ENCODE measurements at places on chromosomes 11 and 22. TPM values are rescaled to one million over a fixed set of nuclear protein-coding genes. Genes with fewer than 3 reads are reported as not detected.
A peak's percentile ranks its signal among the peaks of the same experiment; 100 is the strongest.

- DNase-seq = no peak
Measured at GRCh38 chr11:15233371-15234165, 118.8 kb downstream of the INSC start.

GRCh38 chr11:80280737-80281136, 839.9 kb upstream of the TENM4 start:
- no peak for DNase-seq

GRCh38 chr11:35349897-35350296, 69.5 kb downstream of the SLC1A2 start:
- no peak for DNase-seq

TESMIN gene
- total RNA-seq = 2.6 TPM

SYT8 gene
- not detected for total RNA-seq

DNA sequence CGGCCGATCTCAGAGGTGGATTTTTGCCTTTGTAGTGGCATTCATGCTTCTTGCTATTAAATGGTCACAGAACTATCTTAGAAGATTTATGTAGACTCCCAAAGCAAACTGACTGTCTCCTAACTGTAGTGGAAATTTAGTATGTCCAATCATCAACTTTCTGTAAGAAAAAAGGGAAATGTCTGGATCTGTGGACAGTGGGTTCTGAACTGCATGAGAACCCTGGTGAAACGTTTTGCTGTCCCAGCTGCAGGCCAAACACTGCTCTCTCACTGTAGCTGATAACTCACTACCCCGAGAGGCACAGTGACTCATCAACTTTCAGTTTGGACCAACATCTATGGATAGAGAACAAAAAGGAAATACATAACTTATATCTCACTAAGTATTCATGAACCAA, 387.1 kb downstream of the SOX6 start:
- DNase-seq = peak; percentile 91

POU2AF3 gene
- total RNA-seq = not detected

DNA sequence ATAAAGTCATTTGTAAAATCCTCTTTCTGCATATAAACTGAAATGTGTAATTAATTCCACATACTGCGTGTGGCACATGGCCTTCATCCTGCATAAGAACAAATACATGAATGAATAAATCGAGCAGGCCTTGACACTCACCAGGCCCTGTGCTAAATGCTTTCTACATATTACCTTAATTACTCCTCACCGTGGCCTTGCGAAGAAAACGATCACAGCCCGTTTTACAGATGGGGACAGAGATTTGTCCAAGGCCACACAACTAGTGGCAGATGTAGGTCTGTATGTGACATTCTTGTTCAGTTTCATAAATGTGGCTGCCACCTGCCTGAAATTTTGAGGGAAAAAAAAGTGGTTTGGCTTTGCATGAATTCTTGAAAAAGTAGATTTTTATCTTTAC, 5.8 kb upstream of the CCND1 start:
- no peak for DNase-seq

SLC22A12 gene
- not detected for total RNA-seq

GLB1L3 gene
- total RNA-seq = not detected

RIBC2 gene
- 0.97 TPM for total RNA-seq

DNA sequence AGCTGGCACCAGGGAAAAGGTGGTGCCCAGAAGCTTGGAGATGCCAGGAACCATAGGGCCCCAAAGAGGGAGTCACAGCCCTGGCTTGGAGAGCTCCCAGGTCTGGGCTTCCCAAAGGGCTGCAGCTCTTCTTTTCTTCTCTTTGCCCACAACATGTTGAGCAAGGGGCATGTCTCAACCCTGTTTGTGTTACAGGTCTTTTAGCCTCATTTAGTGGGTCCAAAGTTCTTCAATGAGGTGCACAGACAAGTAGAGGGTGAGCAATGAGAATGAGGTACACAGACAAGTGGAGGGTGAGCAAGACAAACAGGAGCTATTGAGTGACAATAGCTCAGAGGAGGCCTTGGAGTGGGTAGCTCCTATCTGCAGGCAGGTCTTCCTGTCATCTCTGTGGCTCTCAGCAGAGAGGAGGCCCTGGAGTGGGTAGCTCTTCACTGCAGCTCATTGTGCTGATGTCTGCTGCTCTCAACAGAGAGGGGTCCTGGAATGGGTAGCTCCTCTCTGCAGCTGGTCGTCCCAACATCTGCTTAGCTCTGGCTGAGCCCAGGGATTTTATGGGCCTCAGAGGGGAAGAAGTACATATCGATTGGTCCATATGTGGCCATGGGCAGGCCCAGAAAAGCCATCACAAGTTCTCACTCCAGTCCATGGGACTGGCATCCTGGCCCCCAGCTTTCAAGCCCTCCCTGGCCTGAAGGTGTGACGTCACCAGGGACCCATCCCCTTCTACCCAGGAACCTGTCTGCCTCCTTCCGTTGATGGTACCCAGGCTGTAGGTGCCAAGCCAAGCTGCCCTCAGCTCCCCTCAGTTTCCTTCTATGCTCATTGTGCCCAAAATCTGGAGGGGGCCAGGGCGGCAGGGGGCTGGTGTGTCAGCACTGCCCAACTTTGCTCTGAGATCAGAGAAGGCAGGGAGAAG, 34.9 kb downstream of the WBP2NL start:
- DNase-seq = no peak

DNA sequence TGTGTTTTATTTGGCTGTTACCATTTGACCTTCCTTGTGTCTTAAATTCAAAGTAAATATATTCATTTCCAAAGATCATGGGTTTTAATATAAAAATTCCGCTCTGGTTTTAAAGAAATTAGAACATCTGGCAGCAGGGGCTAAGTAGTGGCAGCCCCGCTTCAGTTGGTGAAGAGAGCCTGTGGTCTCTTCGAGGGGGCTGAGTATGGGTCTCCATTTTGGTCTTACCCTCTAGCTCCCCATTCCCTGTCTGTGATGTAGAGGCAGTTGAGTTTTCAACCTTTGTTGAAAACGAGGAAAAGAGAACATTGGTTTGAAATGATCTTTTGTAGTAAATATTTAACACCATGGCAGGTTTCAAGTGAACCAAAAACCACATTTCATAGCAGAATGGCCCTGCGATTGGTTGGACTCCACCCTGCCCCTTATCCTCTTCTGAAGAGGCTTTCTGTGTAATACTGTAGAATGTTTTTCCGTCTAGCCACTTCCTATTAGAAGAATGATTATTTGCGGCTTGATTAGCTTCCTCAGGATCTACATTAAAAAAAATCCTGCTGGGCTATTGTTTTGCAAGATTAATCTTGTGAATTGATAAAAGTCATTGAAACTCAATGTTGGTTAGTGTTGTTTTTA, 17.7 kb downstream of the APLP2 start:
- no peak for DNase-seq

- DNase-seq = no peak
Measured at GRCh38 chr11:109236188-109236587, 185.8 kb upstream of the C11orf87 start.

- DNase-seq = no peak
Measured at GRCh38 chr11:61913699-61914395, 3.5 kb downstream of the RAB3IL1 start.

OR4C3 gene
- not detected for total RNA-seq

- no peak for DNase-seq
Measured at GRCh38 chr11:64492561-64492960, 98.5 kb upstream of the SLC22A12 start.

ADAMTS15 gene
- 2.2 TPM for total RNA-seq

MYOD1 gene
- not detected for total RNA-seq

GRCh38 chr11:2537010-2537705, 92.3 kb downstream of the KCNQ1 start:
- DNase-seq = no peak
